Activated T-cell treated with anti-CD3 and anti-CD28 coated beads, Interleukin-2, amount 50 U/mL, for 48 hours (primary cell): ENCODE measurements at places on chromosomes 5 and 9.

GRCh38 chr5:130801963-130802362 is 363.1 kb downstream of the HINT1 start:
- no peak for DNase-seq

- no peak for DNase-seq
These were observed 295.9 kb upstream of the TNC start for GRCh38 chr9:115413766-115414382.

- no peak for DNase-seq
These were observed 23.4 kb downstream of the PAEP start for GRCh38 chr9:135584934-135585333.

GRCh38 chr5:67050125-67050524 is 146.5 kb downstream of the CD180 start:
- DNase-seq, result no peak

- DNase-seq, result no peak
These were observed 44.1 kb downstream of the EPB41L4B start for GRCh38 chr9:109276469-109277440.

GRCh38 chr5:151880324-151880723 is 44.3 kb downstream of the GLRA1 start:
- no peak for DNase-seq

DNA sequence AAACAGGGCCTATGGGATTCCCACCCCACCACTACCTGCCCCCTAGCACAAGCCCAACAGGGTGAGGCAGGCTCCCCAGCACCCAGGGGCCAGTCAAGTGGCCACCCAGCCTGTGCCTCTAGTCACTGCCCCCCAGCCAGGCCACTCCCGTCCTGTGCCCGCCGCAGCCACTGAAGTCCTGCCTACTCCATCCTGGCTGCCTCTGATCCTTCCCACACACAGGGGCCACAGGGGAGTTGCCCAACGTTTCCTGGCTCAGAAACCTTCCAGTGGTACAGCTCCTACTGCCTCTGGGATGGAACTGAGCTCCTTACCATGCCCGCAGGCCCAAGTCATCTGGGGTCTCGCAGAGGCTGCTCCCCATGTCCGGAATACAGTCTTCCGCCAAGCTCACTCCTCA is 70.2 kb upstream of the STXBP1 start:
- no peak for DNase-seq

DNA sequence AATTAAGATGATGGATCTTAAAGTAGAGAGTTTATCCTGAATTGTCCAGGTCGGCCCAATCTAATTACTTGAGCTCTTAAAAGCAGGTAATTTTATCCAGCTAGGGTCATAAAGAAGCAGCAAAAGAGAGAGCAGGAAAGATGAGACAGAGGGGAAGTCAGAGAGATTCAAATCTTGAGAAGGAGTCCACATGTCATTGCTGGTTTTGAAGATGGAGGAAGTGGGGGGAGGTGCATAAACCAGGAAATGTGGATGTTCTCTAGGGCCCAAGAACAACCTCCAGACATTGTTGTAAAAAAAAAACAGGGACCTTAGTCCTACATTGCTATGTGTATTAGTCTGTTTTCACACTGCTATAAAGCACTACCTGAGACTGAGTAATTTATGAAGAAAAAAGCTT is 66.4 kb downstream of the SLCO4C1 start:
- no peak for DNase-seq

GRCh38 chr5:151058891-151059489 is 21.8 kb downstream of the TNIP1 start:
- no peak for DNase-seq

- DNase-seq, result no peak
These were observed 70.8 kb downstream of the IL6ST start for GRCh38 chr5:55923865-55924500.

- DNase-seq, result no peak
These were observed 67.9 kb downstream of the TEK start for GRCh38 chr9:27176971-27177370.

DNA sequence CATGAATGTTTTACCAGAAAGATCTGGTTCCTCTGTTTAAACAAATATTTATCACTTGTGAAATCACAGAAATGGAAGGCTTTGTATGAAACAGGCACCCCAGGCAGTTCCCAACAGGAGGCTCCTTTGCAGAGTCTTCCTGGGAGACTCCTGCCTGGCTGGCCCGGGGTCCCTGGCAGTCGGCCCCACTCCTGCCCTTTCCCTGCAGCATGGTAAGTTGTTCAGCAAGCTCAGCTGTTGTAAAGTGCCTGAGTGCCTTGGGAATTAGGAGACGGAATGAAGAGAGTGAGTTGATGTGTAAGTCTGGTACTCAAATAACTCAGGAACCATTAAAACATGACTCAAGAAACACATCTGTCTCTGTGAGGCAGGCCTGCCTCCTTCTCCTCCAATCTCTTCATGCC is 17.5 kb upstream of the LHFPL2 start:
- DNase-seq, result no peak

DNA sequence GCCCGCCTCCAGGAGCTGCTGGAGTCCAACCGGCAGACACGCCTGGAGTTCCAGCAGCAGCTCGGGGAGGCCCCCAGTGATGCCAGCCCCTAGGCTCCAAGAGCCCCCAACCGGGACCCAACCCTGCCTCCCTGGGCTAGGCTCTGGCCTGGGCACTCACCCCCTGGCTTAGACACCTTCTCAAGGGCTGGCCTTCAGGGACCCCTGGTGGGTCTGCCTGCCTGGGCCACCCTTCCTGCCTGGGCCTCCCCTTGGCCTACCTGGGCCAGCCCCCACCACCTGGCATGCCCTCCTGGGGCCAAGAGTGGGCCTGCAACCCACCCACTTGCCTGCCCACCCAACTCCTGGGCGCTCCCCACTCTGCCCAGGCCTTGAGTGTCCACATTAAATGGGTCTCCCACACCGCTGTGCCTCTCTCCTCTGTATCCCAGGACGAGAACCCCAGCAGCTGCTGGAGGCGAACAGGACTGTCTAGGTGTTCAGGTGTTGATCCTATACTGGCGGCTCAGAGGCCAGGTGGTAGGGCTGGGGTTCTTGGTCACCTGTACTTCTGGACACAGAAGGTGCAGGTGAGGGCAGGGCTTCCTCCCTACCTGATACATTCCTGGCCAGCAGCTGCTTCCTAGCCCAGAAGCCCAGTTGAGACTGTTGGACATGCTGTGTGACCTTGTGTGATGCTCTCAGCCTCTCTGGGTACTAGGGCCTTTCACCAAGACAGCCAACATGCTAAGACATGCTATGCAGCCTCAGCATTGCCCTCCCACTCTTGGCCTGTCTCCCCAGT is 3.6 kb downstream of the BBLN start:
- DNase-seq, result no peak

- peak; percentile 48 for DNase-seq
These were observed 3.5 kb downstream of the BARX1 start for GRCh38 chr9:93951655-93952118.

DNA sequence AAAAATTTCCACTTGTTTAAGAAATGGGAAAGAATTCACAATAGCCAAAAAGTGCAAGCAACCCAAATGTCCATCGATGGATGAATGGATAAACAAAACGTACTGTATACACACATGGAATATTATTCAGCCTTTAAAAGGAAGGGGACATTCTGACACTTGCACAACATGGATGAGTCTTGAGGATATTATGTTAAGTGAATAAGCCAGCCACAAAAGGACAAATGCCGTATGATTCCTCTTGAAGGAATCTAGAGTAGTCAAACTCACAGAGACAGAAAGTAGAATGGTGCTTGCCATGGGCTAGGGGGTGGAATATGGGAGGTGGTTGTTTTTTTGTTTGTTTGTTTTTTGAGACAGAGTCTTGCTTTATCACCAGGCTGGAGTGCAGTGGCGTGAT is 3.8 kb upstream of the ATP6V0E1 start:
- no peak for DNase-seq
